MCF 10A (cell line): ENCODE measurements at places on chromosomes 5 and 9.
A peak's percentile ranks its signal among the peaks of the same experiment; 100 is the strongest.

DNA sequence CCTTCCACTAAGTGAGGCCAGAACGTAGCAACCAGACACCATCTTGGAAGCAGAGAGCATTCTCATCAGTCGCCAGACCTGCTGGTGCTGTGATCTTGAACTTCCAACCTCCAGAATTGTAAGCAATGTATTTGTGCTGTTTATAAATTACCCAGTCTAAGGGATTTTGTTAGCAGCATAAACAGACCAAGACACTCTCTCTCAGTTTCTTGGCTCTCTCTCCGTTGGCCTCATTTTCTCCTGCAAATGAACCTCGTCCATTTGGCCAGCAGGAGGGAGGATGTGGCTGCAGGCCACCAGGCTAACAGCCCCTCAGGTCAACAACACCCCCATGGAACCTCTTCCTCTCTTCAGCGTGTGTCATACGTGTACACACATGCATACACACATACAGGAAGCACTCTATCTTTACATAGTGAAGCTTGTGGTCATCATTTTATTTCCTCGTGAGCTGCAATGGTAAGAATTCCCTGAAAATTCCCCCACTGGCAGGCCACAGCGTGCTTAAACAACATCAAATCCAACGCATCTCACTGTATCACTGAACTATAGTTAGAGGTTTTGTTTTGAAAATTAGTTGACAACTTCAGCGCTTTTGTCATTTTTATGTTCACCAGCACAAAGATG lies 62.8 kb upstream of the PPP1R26 start:
- DNase-seq, result no peak

DNA sequence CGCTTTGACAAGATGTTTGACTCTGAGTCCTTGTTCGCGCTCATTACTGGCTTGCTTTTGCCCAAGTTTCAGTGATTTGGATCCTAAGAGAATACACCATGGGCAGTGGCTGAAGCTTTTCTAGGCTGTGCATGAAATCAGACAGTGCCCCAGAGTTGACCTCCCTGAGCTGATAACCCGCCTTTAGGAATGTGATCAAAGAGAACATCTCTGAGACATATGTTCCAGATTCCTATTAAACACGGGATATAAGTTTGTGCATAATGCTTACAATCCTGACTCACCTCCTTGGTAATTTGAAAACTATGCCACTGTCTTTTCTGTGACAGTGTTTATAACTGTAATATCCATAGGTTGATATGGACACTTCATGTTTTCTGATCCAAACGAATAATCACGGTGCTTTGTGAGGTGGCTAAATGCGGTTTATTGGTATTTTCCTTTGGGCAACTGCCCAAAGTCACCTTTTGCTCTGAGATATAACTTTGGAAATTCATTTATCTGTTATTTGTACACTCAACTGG lies 732.9 kb downstream of the MTRR start:
- DNase-seq, result no peak

DNA sequence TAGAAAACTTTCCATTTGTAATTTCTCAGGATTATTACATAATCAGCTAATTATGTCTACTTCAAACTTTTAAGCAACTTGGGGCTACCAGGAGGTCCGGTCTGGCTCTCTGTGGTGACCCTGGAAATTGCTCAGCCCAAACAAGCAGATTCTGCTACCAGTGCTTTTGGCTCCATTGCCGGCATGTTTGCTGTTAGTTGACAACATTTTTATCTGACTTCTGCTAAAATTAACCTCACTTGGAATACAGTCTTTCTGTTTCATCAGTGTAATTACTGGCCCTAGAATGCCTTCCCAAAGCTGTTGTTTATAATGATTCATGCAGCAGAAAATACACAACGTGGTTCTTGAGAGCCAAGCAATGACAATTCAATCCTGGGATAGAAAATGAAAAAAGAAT lies 38.5 kb upstream of the FAM81B start:
- DNase-seq, result no peak

DNA sequence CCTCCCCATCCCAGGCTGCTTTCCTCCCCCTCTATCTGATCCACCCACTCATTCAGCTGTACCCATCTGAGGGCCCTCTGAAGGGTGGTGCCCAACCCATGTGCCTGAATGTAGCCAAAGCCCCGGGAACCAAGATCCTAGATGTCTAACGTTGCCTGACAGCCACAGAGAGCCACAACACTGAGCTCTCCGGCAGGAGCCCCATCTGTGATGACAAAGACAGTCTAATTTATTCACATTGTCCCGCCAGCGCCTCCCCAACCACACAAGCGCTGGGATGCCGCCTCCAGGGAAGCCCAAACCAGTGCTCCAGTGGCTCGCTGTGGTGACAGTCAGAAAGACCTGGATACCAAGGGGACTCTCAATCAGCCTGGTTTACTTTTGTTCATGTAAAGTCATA lies 8.4 kb downstream of the IGFBPL1 start:
- no peak for DNase-seq

GRCh38 chr5:14880688-14881087 lies 9.1 kb upstream of the ANKH start:
- peak; percentile 76 for DNase-seq

GRCh38 chr9:129177443-129177790 lies 644 bp downstream of the IER5L start:
- DNase-seq, result no peak

DNA sequence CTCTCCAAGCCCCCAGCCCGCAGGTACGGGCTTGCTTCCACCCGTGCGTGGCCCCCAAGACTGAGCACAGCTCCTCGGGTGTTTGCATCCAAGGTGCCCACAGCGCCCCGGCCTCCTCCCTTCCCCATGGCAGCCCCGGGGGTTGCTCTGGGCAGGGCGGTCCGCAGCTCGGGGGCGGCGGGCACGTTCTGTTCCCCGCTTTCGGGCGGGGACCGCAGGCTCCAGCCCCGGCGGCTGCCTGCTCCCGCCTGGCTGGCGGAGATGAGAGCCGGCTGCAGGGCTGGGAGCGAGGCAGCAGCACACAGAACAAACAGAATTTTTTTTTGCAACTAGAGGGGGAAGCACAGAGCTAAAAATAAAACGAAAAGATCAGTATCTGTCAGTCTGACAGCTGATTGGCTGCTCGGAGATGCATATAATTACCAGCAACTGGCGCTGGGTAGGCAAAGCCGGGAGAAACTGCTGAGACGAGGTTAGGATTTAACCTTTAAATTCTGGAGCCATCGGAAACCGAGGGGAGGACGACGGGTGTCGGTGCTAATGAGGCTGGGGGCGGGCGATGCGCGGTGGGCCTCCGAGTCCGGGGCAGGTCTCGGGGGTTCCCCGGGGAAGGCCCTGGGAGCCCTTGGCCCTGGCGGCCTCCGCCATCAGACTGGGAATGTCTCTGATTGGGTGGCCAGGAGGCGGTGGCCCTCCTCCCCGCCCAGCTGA lies 142.7 kb upstream of the IER5L start:
- peak; percentile 32 for DNase-seq

- DNase-seq, result no peak
Observed at GRCh38 chr9:78695519-78695918, 398.6 kb downstream of the PSAT1 start.

DNA sequence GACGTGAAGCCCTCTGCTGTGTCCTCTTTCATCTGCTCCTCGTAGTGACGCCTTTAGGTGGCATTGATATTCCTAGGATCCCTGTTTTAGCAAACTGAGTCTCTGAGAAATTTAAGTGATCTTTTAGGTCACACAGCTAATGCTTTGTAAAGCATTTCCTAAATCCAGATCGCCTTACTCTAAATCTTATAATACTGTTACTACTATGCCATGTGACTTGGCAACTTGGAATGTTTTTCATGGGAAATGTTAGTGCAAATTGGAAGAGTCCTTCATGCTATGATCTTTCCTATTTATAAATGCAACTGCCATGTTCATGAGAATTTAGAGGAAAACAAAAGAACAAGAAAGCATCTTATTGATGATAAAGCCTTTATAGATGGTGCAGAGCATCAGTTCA lies 212.2 kb downstream of the TRIO start:
- DNase-seq, result no peak

DNA sequence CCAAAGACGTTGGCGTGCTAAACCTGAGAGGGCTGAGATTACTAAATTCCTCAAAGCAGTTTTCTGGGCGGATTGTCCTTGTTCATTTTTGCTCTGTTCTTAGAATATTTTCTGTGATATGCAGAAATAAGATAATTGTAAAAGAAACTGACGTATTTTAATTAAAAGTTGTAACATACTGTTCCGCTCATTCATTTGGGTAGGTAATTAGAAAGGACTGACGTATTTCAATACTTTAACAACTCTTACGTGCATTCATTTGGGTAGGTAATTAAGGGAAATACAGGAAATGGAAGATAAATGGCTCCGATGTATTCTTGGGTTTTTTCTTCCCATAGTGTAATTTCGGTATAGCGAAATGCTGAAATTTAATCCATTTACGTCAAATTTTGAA lies 1.1 kb downstream of the OSTF1 start:
- no peak for DNase-seq

DNA sequence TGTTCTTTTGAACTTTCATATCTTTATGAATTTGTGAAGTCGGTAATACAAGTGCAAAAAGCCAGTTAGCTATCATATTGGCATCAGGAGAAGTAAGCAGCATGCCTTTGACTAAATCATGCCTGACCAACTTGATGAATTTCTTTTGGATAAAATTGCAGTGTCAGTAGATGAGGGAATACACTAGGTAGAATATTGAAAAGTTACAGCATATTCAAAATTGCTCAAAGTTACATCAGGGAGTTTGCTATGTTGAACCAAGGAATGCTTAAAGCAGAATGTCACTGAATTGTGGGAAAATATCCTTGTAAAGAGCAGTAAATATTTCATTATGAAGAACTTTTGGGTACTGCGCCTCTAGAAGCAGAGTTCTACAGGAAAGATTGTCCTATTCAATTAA lies 87.1 kb upstream of the TLX3 start:
- DNase-seq, result no peak

DNA sequence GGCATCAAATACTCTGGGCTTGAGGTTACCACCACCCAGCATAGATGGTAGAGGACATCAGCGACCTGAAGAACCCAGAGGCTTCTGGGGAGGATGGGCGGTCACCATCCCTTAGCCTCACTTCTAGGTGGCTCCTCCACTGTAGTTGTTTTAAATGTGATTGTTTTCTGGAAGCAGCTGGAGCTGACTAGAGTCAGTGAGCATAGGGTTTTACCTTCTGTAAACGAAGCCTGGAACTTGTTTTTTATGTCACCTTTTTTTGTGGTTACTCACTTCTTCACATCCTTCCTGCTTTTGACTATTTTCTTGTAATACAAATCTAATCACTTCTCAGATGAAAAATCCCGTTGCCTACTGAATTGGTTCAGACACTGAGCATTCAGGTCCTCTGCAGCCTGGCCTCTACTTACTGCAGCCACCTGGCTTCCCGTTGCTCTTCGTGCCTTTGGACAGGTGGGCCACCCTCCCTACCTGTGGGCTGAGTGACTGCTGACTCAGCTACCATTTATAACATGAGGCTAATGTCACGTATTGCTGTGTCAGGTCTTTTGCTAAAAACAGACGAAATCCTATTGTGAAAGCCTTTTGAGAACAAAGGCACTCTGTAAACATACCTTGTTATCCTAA lies 167.8 kb downstream of the MAN2A1 start:
- no peak for DNase-seq

DNA sequence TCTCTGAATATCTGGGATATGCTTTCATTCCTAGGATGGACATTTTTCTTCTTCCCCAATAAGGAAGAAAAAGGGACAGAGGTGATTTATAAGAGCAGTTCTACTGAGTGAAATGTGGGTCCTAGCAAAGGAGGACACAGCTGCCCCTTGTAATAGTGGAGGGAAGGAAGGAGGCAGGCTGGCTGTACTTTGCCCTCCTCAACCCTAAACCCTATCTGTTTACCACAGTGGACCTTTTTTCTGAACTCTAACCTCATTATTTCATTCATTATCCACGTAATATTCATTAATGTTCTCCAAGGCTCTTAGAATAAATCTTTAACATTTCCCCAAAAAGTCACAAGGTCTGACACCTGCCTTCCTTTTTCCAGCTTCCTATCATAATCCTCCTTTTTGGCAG lies 37.8 kb downstream of the GHR start:
- DNase-seq, result no peak

- DNase-seq, result no peak
Observed at GRCh38 chr5:139684350-139684880, 36.3 kb downstream of the CXXC5 start.

DNA sequence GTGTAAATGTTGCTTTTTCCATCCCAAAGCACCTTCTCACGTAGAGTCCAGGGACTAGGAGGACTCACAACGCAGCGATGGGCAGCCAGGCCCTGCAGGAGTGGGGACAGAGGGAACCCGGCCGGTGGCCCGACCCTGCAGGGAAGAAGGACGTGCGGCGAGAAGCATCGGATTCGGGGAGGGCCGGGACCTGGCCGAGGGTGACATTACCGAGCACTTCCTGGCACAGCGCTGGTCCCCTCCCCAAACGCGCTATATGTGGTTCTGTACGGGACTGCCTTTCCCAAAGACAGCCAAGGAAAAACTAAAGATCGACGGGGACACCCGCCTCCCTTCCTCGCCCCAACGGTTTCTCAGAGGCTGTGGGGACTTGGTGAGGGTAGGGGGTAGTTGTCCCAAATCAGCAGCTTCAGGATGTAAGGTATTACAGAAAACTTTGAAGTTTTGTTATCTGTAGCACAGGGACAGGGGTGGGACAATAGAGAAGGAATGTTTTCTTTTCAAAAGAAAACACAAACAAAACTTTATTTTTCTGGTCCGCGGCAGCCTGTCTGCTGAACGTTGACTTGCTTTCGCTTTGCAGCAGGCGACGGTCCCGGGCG lies 887 bp upstream of the MAP3K1 start:
- no peak for DNase-seq

- no peak for DNase-seq
Observed at GRCh38 chr9:119221276-119221675, 148.0 kb downstream of the BRINP1 start.

GRCh38 chr5:171647043-171647903 lies 138.3 kb upstream of the SMIM23 start:
- DNase-seq, result peak; percentile 78

DNA sequence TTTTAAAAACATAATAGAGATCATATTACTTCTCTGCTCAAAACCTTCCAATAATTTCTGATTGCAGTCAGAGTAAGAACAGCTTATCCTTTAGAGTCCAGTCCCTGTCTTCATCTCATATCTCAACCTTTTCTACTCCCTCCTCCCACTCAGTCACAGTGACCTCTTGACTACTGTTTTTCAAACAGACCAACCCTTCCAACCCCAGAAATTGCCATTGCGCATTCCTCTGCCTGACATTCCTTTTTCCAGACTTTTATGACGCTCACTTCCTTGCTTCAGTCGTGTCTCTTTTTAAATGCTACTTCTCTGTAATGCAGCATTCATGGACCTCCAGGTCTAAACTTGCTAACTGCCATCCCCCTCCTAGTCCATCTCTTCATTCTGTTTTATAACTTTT lies 800.5 kb downstream of the BRINP1 start:
- DNase-seq, result no peak

- no peak for DNase-seq
Observed at GRCh38 chr5:160923411-160923810, 71.4 kb upstream of the ATP10B start.

DNA sequence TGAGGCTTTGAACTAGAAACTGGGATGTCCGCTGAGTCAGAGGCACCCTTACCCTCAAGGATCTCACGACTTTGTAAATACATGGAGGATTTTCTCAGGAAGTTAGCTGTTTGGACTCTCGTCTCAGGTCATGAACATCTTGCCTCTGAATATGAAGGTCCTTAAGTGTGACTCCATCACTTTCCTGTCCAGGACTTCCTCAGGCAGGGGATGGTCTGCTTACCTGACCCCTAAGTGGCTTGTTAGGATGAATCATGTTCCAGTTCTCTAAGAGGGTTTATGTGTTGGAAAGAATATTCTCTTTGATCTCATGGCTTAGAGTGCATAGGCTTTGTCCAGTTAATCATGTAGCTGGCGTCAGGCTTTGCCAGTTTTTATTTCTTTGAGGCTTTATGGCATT lies 511.7 kb upstream of the KLF4 start:
- no peak for DNase-seq

- DNase-seq, result no peak
Observed at GRCh38 chr5:126677121-126677520, 76.4 kb downstream of the PHAX start.
